ENCODE measurements at places on chromosomes 5 and 9.

GRCh38 chr9:107669422-107669821 lies 179.9 kb upstream of the KLF4 start:
- DNase-seq: no peak

DNA sequence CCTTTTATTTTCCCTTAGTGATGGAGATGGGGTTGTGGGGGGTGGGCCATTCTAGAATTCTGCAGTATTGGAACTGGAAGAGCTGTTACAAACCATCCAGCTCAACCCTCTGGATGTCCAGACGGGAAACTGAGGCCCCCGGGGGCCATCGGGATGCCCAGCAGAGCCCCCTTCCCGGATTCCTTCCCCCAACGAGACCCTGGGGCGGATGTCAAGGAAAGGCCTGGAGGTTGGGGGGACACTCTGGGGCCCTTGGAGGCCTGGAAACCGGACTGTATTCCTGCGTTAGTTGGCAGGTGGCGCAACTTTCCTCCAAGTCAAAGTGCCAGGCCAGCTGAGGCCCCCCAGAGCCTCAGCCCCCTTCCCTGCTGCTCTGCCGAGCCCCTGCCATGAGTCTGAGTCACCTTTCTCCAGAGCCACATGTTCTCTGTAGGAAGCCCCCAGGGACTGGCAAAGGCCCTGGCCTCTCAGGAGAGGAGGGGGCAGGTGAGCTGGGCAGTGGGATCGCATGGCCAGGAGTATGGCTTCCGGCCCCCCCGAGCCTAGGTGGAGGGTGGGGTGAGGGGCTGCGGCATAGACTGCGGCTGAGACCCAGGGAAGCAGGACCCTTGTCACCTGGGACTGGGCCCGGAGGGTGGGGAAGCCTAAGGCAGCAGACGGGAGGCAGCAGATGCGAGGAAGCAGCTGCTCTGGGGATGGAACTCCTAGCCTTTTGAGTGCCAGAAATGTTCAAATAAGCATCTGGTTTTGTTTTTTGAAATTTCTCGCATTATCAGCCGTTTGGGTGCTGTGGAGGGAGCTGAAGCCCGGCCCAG lies 17.8 kb upstream of the FIBCD1 start:
- no peak for DNase-seq

DNA sequence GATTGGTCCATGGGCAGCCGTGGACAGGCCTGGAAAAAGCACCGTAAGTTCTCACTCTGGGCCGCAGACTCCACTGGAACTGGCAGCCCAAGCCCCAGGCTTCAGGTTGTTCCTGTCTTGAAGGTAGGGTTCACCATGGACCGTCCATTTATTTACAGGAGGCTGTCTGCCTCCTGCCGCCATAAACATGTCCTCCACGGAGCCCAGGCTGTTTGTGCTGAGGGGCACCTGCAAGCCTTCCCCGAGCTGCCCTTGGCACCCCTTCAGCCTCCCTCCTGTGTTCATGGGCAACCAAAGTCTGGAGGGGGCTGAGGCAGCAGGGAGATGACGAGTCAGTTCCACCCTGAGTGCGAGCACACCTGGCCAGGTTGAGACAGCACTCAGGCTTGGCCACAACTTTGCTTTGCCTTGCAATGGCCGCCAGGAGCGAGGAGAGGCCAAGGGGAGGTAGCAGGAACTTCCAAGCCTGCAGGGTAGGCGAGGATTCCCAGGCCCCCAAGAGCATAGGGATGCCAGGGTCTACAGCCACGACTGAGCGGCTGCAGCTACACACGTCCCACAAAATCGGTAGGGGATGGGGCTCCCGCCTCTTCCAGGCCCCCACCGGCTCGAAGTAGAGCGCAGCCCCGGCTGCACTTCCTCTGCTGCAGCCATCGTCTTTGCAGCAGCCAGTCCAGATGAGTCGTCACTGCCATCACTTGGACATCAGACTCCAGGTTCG lies 1625.6 kb upstream of the ACO1 start:
- no peak for DNase-seq

GRCh38 chr5:24854350-24854749 lies 209.6 kb upstream of the CDH10 start:
- DNase-seq: no peak

- no peak for DNase-seq
Observed at GRCh38 chr5:153905219-153905618, 133.5 kb downstream of the FAM114A2 start.

GRCh38 chr9:123816817-123817472 lies 113.0 kb downstream of the DENND1A start:
- no peak for DNase-seq

DNA sequence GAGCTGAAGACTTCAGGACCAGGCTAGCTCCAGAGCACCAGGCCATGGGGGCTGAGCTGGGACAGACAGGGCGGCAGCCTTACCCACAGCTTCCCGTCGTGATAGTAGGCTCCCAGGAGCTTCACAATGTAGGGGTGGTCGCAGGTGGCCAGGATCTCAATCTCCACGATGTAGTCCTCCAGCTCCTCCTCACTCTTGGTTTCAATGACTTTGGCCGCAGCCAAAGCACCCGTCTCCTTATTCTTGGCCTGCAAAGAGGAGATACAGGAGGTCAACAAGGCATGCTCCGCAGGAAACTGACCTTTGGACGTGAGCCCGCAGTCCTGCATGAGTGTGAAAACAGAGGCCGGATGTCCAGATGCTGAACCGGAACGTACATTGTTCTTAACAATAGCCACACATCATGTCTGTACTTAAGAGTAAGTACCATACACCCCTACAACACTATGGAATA lies 31.5 kb downstream of the STK10 start:
- no peak for DNase-seq

- no peak for DNase-seq
Observed at GRCh38 chr9:101859620-101860019, 121.2 kb upstream of the GRIN3A start.

- DNase-seq: no peak
Observed at GRCh38 chr5:93708442-93708841, 33.0 kb downstream of the POU5F2 start.

DNA sequence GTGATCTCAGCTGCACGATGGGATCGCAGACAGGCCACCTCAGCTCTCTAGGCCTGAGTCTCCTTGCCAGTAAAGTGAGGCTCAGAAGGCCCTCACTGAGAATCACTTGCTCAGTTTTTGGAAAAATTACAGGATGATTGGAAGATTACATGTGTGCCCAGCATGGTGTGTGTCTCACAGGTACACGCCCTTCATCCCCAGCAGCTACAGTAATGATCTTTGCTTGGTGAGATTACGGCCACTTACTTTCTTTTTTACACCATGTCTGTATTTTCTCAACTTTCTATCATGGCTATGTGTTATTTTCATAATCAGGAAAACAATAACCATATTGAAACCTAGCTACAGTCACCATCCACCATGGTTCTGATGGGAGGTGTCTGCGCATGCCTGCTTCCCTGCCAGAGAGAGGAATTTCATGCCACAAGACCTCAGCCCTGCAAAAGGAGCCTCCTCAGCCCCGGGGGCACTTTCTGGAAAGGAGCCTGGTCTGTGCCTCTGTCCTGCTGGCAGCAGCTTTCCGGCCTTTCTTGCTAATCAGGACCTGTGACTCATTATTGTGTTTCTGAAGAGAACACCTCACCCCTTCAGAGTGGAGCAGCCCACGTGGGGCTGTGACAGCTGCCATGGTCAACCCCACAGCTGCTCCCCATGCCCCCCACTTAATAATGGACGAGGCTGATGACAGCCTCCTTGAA lies 64.2 kb upstream of the OLFM1 start:
- no peak for DNase-seq

DNA sequence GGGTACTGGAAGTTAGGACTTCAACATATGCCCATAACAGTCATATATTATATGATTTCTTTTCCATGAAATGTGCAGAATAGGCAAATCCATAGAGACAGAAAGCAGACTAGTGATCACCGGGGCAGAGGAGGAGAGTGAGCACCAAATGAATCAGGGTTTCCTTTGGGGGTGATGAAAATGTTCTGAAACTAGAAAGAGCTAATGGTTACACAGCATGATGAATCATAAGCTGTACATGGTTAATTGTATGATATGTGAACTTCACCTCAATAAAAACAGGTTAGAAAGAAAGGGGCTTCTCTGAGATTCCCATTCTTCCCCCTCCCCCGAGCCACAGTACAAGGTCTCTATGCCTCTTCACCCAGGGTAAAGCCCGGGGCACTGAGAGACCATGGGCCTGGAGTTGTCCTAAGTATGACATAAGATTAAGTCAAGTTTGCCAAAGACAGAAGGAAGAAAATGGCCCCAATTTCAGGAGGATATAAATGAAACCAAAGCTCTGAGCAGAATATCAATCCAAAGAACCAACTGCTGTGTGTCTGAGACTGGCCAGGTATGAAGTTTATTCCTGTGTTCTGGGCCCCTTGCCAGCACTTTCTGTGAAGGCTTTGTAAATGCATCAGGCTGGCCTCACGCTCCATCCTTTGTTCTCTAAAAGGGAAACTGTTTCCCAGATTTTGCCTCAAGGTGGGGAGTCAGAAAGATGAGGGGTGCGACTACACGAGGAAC lies 243.8 kb downstream of the CDK5RAP2 start:
- DNase-seq: no peak
